Mesothelial cell of epicardium (in vitro differentiated cells): ENCODE measurements at places on chromosomes 7 and 10. TPM values are rescaled to one million over a fixed set of nuclear protein-coding genes. Genes with fewer than 3 reads are reported as not detected.

DNA sequence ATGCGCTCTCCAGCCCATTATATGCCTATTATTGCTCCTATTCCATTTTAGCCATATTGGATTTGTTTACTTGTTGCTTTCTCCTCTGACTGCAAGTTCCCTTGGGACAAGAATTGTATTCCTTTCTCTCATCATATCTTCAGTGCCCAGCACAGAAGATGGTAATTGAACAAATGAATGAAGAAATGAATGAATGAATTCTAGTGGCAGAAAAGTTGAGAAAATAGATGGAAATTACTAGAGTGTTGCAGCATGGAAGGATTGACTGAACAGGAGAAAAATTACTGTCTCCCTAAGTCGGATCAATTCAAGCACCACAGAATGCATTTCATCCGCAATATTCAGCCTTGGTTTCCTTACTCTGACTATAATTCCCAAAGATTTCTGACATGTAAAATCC, 1243.2 kb downstream of the SORCS1 start:
- DNase-seq, result no peak

DNA sequence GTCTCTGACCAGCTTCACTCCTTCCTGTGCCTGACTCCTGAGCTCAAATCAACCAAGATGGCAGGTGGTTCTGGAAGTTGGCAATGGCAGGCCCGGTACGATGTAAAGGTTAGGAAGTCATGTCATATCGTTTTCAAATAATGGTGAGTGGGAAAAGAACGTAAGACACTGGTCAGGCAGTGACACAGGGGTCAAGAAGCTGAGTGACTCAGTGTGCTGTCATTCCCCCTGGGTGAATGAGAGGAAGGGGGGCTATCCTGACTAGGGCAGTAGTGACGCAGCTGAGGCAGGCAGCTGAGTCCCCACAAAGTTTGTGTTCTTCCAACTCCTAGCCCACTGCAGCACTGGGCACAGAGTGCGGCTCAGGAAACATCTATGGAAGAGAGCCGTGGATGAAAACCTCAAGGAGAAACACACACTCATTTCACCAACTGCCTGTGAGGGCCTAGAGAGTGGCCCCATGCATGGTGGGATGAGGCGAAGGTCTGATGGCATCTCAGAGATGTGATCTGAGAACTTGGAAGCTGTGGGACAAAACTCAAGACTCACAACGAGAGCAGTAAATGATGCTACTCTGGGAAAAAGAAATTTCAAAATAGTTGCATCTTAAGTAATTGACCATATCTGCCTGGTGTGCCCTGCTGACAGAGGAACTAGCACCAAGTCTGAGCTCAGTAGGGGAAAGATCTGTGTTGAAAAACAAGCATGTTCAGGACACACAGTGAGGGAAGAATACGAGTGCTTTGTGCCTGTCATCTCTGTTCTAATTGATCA, 23.2 kb downstream of the CREB3L2 start:
- no peak for DNase-seq

DNA sequence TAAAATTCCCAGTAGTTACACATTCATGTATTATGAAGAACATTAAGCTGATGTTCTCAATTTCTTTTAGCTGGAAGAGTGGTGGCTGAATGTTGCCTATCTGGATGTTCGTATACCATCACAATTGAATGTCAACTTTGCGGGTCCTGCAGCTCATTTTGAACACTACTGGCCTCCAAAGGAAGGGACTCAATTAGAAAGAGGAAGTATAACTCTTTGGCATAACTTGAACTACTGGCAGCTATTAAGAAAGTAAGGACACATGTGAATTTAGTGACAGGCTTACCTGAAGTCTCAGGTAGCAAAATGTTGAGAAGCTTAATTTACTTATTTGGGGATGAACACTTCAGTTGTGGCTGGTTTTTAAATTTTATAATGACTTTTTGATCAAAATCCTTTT, 15.9 kb downstream of the CROT start:
- no peak for DNase-seq

- DNase-seq, result no peak
Observed at GRCh38 chr7:46369933-46370654, 449.0 kb upstream of the IGFBP3 start.

DNA sequence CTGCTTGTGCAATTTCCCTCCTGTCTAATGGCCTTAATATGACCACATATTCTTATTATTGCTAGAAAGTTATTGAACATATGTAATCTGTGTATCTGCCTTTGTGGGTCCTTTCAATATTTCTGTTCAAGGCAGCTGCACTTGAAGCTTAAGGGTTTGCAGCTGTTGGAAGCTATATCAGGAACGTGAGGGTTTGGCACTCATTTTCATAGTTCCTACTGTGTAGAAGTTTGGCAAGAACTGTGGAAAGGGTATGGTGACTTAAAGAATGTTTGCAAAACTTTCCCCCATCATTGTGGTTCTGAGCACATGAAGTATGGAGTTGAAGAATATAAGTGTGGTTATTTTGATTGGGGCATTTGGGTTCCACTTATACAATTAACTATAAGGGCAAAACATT, 144.7 kb upstream of the SEMA3A start:
- DNase-seq, result no peak

DNA sequence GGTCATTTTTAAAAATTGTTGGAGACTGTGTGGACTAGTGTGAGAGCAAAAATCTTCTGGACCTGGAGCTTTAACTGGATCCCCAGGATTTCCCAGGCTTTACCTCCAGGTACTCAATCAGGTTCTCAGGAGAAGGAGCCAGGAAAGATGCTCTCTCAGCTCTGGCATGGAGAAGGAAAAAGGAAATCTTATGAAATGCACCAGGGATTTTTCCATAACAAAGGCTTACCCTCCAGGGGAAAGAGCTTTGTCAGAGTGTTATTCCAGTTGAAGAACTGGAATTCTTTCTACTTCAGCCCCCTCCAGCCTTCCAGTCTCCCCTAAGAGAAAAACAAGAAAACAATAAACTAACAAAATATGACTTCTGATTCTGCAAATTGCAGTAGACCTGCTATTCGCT, 436.7 kb upstream of the ANKRD30A start:
- DNase-seq, result no peak

- no peak for DNase-seq
Observed at GRCh38 chr10:15120523-15120922, 23.4 kb downstream of the RPP38 start.

- peak; percentile 16 for DNase-seq
Observed at GRCh38 chr7:3239291-3239691, 61.8 kb upstream of the SDK1 start.

GRCh38 chr7:93245525-93246432, 13.6 kb downstream of the VPS50 start:
- no peak for DNase-seq

DNA sequence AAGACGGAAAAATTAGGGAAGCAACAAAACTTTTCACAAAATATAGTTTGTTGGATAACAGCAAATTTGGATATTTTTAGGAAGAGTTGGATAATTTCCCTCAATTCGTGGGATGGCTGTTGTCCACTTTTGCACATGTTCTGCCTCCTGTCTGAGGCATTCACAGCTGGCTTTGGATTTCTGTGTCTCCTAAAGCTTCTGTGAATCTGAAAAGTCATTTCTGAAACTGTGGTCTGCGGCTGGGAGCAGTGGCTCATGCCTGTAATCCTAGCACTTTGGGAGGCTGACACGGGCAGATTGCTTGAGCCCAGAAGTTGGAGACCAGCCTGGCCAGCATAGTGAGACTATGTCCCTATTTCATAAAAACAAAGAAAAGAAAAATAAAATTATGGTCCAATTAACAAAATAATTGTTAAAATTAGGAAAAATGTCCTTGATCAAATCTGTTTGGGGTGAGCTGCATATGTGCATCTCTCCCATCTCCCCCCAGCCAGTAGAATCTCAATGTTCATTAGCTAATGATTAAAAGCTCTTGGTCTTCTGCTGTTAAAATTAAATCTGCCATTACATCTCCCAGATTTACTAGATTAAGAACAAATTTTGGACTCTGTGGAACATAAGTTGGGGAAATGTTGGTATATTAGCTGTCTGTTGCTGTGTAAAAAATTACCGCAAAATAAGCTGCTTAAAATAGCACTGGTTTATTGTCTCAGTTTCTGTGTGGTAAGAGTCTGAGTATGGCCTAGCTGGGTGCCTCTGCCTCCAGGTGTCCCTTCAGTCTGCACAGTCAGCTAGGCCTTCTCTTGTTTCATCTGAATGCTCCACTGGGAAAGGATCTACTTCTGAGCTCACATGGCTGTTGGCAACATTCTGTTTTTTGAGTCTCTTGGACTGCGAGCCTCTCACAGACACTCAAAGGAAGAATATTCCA, 332.0 kb upstream of the FZD1 start:
- no peak for DNase-seq

DNA sequence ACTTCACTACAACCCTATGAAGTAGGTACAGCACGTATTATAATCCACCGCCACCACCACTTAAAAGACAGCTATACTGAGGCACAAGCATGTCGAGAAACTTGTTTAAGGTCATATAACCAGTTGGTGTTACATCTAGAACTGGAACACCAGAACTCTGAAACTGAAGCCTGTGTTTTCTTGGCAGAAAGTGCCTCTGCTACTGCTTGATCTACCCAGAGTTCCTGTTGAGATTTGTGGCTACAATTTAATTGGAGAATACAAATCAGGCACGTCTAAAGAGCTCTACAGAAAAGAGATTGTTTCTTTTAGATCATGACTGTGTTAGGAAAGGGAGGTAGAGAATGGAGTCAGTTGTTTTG, 4.3 kb upstream of the ADD3 start:
- DNase-seq, result no peak

DNA sequence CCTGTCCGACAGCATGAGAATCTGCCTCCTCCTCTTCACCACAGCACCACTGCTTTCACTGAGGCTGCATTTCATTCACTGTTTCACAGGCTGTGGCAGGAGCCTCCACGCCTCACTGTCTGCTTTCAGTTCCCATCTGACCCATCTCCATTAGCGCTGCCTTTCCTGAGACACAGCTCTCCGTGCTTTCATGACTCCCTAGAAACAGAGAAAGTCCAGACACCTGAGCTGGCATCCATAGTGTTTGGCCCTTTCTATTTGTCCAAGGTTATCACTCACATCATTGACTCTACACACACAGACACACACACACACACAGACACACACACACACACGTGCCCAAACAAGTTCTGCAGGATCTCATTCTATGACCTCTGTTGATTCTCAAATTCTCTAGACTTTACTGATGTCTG, 5.2 kb downstream of the LGI1 start:
- no peak for DNase-seq

DNA sequence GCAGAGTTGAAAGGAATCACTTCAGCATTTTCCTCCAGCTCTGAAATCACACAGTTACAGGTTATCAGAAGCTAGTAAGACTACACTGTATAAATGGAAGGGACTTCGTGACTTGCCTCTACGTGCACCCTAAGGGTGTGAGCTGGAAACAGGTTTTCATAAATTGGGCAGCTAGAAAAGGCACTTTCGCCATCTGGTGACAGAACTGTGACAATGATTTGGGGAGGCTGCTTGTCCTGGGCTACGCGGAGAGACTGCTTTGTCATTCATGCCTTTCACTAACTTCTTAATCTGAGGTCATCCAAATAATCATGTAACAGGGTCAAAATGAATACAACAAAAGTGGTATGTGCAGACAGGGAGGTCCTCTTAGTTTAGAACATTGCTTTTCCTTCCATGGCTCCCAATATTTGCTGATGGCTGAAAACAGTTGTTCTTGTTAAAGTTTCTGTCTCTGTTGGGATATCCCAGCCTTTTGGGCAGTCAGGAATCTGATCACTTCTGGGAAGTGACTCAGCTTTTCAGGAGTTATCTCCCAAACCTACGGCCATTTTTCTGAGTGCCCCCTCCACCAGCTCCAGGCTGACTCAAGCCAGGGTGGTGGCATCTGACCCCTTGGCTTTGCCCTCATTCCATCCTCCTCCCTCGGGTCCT, 17.8 kb downstream of the VWC2 start:
- no peak for DNase-seq

DNA sequence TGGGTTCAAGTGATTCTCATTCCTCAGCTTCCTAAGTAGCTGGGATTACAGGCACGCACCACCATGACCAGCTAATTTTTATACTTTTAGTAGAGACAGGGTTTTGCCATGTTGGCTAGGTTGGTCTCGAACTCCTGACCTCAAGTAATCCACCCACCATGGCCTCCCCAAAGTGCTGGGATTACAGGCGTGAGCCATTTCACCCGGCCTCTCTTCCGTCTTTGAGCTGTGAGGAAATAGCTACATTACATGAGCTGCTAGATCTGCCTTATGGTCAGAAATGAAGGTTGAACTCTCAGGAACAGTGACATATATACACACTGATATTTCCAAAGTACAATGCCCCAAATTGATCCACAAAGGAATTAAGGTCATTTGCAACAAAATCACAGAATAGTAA, 2.4 kb downstream of the BLVRA start:
- DNase-seq, result no peak

DNA sequence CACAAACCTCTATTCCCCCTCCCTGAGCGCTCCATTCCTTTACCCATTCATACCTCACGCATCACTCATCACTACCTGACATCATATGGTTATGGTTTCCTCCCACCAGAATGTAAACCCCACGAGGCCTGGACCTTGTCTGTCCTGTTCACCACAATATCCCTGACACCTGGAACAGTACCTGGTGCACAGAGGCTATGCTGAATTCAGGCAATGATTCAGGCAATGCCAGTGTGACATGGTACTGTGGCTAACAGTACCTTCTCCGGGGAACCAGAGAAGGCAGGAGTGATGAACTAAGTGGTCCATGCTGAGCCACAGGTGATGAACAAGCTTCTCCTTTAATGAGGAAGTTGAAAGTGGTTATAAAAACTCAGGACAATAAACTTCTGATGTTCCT, 202.5 kb upstream of the PLXNA4 start:
- no peak for DNase-seq

GRCh38 chr10:96714031-96714590, 6.2 kb downstream of the PIK3AP1 start:
- no peak for DNase-seq

- DNase-seq, result no peak
Observed at GRCh38 chr7:69708857-69709256, 110.6 kb downstream of the AUTS2 start.

- no peak for DNase-seq
Observed at GRCh38 chr10:14056610-14057332, 274.0 kb downstream of the FRMD4A start.

GRCh38 chr10:130354573-130354954, 218.4 kb downstream of the GLRX3 start:
- DNase-seq, result no peak

DNA sequence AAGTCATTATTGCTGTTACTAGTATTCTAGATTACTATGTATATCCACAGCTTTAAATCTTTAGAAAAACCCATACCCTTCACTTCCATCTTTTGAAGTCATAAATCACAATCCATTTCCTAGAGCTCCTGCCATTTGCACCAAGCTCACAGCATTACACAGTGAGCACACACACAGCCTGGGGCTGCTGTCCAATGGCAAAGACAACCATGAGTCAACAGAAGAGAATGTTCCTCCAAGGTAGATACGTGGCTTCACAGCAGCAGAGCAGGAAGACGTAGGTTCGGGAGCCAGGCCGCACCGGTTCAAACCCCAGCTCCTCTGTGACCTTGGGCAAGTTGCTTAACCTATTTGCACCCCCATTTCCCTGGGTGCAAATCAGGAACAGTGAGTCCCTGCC, 234.6 kb downstream of the DIP2C start:
- DNase-seq, result no peak

UPF2 gene
- 25.4 to 26.8 TPM (median 26.4 TPM) in 3 replicates for total RNA-seq

EBLN1 gene
- total RNA-seq, result not detected in 3 replicates

MRLN gene
- total RNA-seq, result not detected in 3 replicates

NEURL1 gene
- total RNA-seq, result 0.40 to 0.88 TPM (median 0.54 TPM) in 3 replicates

PLCE1 gene
- total RNA-seq, result 3.2 to 3.9 TPM (median 3.4 TPM) in 3 replicates

NYAP1 gene
- 8.2 to 8.5 TPM (median 8.4 TPM) in 3 replicates for total RNA-seq
